ENCODE measurements at places on chromosomes 5 and 9.
A peak's percentile ranks its signal among the peaks of the same experiment; 100 is the strongest.

DNA sequence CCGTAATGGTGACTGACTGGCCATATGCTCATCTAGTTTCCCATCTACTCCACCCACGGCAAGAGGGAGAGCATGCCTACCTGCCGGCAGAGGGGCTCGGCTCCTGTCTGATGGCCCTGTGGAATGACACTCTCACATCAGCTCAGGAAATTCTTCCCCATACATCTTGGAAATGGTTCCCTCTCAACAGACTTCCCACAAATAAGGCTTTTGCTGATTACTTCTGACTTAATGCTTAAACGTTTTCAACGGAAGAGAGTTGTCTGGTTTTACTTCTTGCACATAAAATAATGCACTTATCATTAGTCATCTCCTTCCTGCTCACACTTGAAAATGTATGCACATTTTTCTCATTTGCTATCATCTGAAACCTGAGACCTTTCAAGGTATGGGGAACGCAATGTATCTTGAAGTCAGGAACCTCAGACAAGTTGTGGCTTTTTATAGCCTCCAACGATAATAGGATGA, 129.5 kb downstream of the TTLL11 start:
- H3K4me1 ChIP-seq, result peaks cover 6% of the 10 kb centered on the region
- no peak overlapping the region for H3K4me3 ChIP-seq
- H3K27ac ChIP-seq, result no peak overlapping the region

GRCh38 chr9:120889606-120890271, 12.8 kb upstream of the PHF19 start:
- ATAC-seq, result no peak
- no peaks in the 10 kb centered on the region for H3K27me3 ChIP-seq
- peaks cover 59% of the 10 kb centered on the region for H3K4me1 ChIP-seq
- H3K27ac ChIP-seq, result peak overlapping the region; percentile 93

- H3K36me3 ChIP-seq, result no peaks in the 10 kb centered on the region
- H3K4me1 ChIP-seq, result peaks cover 66% of the 10 kb centered on the region
- no peak for ATAC-seq
- peak overlapping the region; percentile 55 for H3K27ac ChIP-seq
These were observed 71.5 kb upstream of the EQTN start for GRCh38 chr9:27368316-27368985.

DNA sequence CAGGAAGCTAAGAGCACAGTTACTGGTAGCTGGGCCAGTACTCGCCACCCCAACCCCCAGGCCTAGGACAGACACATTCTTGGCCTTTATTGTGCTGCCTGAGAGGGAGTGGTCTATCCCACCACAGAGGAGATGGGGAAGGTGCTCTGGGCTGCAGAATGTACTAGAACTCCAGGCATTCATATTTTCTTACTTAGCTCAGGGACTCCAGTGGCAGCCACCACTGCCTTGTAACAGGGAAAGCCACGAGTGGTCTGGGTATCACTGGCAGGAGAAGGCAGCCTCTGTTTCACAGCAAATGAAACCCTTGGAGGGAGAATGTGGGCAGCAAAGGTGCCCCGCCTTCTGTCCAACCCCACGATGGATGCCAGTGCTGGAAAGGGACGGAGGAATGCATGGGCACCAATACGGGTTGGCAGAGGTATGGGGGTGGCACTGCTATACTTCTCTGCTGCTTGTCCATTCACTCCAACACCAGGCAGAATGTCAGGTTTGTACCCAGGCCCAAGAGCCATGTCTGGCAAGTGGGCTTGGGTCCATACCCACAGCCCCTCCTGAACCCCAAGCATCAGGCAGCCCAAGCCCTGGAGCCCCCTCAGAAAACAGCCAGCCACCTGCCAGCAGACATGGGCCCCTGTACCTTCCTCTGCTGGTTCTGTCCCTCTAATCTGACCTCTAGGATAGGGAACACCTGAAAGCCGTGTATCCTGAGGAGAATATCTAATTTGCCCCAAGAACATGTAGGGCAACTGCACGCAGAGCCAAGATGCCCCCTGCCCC, 4.6 kb downstream of the SEPTIN8 start:
- no peaks in the 10 kb centered on the region for H3K36me3 ChIP-seq
- no peak overlapping the region for H3K4me3 ChIP-seq
- ATAC-seq, result no peak
- no peak overlapping the region for H3K27ac ChIP-seq
- H3K27me3 ChIP-seq, result peaks cover 8% of the 10 kb centered on the region
- H3K4me1 ChIP-seq, result no peaks in the 10 kb centered on the region

DNA sequence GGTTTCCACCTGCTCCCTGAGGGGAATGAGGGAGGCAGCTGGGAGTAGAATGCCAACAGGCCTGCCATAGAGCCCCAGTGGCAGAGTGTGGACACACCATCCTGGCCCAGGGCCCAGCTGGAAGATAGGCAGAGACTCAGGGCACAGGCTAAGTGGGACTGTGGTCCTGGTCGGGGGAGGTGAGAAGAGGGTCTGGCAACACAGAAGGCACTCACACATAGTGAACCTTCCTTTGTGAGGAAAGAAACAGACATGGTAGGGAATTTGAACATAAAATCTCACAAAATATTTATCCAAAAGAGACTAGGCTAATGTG, 41.2 kb downstream of the WDR36 start:
- peak; percentile 36 for ATAC-seq
- H3K27me3 ChIP-seq, result peaks cover 16% of the 10 kb centered on the region
- H3K4me3 ChIP-seq, result no peak overlapping the region
- H3K27ac ChIP-seq, result no peak overlapping the region
- peaks cover 13% of the 10 kb centered on the region for H3K4me1 ChIP-seq

DNA sequence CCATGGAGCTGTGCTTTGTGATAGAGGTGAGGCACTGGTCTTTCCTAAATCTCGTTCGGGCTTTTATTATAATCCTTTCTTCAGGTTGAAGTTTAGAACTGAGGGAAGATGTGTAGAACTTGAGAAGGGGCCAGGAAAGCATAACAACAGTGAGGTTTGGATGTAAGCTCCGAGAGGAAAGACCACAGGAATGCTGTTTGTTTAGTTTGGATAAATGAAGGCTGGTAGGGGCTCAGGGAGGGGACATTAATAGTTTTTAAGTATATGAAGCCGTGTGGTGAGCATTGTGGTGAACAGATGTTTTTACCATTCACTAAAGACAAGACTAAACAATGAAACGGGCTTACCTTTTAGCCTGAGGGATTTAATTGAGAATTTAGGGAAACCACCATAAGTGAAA, 130.8 kb downstream of the ARHGAP26 start:
- no peaks in the 10 kb centered on the region for H3K4me1 ChIP-seq
- no peak for ATAC-seq
- H3K4me3 ChIP-seq, result no peak overlapping the region
- no peaks in the 10 kb centered on the region for H3K27me3 ChIP-seq
- peaks cover 23% of the 10 kb centered on the region for H3K36me3 ChIP-seq

GRCh38 chr9:5110867-5111681, 74.4 kb downstream of the INSL6 start:
- ATAC-seq, result no peak
- H3K27ac ChIP-seq, result no peak overlapping the region
- no peak overlapping the region for H3K4me3 ChIP-seq
- peaks cover 14% of the 10 kb centered on the region for H3K36me3 ChIP-seq
- no peaks in the 10 kb centered on the region for H3K4me1 ChIP-seq

GRCh38 chr5:71013575-71013974, 11.6 kb downstream of the NAIP start:
- no peaks in the 10 kb centered on the region for H3K36me3 ChIP-seq
- no peaks in the 10 kb centered on the region for H3K27me3 ChIP-seq
- no peak overlapping the region for H3K4me3 ChIP-seq
- H3K27ac ChIP-seq, result no peak overlapping the region
- no peaks in the 10 kb centered on the region for H3K4me1 ChIP-seq

DNA sequence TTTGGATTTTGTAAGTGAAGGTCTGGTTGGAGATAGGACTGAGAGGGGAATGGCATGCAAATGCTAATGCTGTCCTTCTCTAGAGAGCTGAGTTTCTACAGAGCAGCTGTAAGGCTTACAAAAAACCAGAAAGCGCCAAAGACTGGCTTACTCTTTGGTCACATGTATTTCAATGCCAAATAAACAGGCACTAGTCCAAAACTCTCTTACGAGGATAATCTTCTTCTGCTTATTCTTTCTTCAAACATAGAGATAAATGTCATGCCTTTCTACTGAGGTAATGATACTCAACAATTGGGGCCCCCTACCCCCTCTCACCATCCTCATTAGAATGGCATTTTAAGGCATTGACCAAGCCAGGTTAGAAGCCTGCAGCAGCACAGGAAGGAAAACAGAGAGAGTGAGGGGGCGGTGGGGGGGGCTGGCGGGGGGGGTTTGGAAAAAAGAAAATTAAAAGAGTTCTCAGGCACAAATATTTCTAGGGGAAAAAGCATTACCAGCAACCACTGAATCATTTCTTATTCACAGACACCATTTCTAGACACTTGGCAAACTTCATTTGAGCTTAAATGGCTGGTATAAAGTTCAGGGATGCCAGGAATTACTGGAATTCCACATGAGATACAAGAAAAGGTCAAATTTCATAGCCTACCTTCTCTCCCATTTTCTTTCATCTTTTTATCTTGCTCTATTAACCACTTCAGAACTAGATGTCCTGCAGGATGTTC, 34.0 kb downstream of the PUM3 start:
- H3K36me3 ChIP-seq, result peaks cover 69% of the 10 kb centered on the region
- H3K27me3 ChIP-seq, result no peaks in the 10 kb centered on the region

- no peak for ATAC-seq
- H3K27ac ChIP-seq, result no peak overlapping the region
- H3K36me3 ChIP-seq, result no peaks in the 10 kb centered on the region
- H3K4me1 ChIP-seq, result peaks cover 11% of the 10 kb centered on the region
- H3K27me3 ChIP-seq, result no peaks in the 10 kb centered on the region
- no peak overlapping the region for H3K4me3 ChIP-seq
These were observed 436.0 kb downstream of the ZNF608 start for GRCh38 chr5:124310453-124310852.

- H3K27ac ChIP-seq, result no peak overlapping the region
- H3K4me3 ChIP-seq, result no peak overlapping the region
- H3K27me3 ChIP-seq, result no peaks in the 10 kb centered on the region
These were observed 144.4 kb downstream of the GLIS3 start for GRCh38 chr9:4155221-4156026.

DNA sequence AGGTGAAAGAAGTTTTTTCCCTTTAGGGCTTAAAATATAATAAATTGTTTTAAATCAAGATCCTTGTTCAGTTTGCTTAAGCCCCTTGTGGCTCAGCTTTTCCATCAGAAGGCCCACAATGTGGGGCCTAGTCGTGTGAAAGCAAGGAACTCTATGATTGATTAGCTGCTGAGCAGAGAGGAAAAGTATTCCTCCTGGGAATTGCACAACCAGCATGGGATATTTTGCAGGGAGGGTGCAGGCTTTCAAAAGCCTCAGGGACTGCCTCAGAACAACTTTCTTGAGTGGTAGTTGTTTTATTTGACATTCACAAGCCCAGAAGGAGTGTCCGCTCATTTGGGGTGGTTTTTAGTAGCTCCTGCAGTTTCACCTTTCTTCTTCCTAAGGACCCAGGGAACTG, 19.8 kb downstream of the TTC23L start:
- no peak overlapping the region for H3K4me3 ChIP-seq
- peaks cover 9% of the 10 kb centered on the region for H3K4me1 ChIP-seq
- H3K27ac ChIP-seq, result no peak overlapping the region
- ATAC-seq, result no peak

DNA sequence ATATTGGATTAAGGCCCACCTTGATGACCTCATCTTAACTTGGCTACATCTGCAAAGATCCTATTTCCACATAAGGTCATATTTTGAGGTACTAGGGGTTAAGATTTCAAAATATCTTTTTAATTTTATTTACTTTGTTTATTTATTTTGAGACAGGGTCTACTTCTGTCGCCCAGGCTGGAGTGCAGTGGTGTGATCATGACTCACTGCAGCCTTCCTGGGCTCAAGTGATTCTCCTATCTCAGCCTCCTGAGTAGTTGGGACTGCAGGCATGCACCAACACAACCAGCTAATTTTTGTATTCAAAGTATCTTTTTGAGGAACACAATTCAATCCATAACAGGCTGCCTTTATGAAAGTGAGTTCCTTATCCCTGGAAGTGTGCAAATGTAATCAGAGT, 212.3 kb downstream of the PALM2AKAP2 start:
- H3K27ac ChIP-seq, result no peak overlapping the region
- H3K27me3 ChIP-seq, result no peaks in the 10 kb centered on the region
- peaks cover 29% of the 10 kb centered on the region for H3K36me3 ChIP-seq
- no peak overlapping the region for H3K4me3 ChIP-seq
- ATAC-seq, result no peak

DNA sequence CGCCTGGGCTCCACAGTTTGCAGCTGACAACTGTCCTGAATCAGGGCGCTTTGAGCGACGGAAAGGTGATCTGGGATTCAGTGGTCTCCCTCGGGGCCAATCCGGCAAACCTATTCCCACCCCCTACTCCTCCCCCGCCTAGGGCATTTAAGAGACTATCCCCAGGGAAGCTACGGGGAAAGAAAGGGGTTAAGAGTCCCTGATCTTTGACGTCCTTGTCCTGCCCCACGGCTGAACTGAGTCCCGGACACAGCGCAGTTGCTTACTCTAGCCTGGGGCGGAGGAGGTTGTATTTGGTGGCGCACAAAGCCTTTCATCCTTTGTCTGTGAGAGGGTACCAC, 3.4 kb downstream of the RORB start:
- H3K4me3 ChIP-seq, result no peak overlapping the region
- H3K27me3 ChIP-seq, result peaks cover 51% of the 10 kb centered on the region
- no peaks in the 10 kb centered on the region for H3K36me3 ChIP-seq
- no peak for ATAC-seq
- peaks cover 44% of the 10 kb centered on the region for H3K4me1 ChIP-seq

DNA sequence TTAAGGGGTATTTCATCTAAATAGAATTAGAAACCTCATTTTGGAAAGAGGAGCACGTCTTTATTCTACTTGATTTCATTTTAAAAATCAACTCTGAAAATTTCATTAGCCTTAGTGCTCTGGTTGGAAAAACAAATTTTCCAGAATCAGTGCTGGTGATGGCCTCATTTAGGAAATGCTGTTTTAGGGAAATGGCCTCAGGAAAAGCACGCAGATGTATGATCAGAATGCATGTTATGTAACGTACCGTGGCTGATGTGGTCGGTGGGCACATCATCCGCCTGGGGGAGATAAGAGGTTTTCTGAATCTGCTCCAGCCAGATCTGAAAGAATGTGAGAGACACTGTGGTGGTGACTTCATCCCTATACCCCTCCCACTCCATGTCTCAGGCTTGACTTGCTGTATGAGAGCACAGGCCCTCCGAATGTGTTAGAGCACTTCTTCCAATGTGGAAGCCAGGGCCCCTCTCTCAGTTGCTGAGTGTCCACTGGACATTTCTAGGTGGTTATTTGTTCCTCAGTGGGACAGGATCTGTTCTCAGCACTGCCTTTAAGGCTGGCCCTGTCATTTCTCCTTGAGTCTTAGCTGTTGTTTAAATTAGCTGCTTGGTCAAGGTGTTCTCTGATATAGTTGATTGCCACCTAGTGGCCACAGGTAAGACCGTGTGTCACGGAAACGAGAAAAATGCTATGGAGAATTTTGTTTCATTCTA, 96.5 kb downstream of the ARHGAP26 start:
- peaks cover 14% of the 10 kb centered on the region for H3K4me1 ChIP-seq
- peak; percentile 66 for ATAC-seq
- H3K4me3 ChIP-seq, result no peak overlapping the region

- ATAC-seq, result no peak
- H3K36me3 ChIP-seq, result no peaks in the 10 kb centered on the region
- no peak overlapping the region for H3K27ac ChIP-seq
These were observed 23.9 kb upstream of the PPP3R2 start for GRCh38 chr9:101618698-101619097.

Data from stimulated activated memory B cell treated with anti-CD40 and anti-IgM and Interleukin-4, amounts not matched to agents 10 μg/mL and 1 μg/mL and 100 μg/mL, for 72 hours (primary cell).